Left renal pelvis (tissue), 4 donors: ENCODE measurements at places on chromosomes 6 and 20.

DNA sequence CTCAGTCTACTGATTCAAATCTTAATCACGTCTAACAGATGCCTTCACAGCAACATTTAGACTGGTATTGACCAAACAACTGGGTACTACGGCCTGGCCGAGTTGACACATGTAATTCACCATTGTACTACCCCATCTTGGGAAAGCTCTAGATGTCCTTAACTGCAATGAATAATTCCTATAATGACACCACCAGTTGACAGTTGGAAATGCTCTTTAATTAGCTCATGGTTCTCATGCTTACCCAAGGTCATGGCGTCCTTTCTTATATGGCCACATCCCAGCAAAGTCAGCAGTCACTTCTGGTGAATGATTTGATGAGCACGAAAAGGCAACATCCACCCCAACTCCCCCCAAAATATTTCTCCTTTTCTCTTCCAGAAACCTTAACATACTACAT lies 150.9 kb downstream of the MYLK4 start:
- no peak for DNase-seq

GRCh38 chr20:23654000-23654399 lies 16.2 kb upstream of the CST3 start:
- DNase-seq = no peak

- DNase-seq = no peak
Measured at GRCh38 chr6:340991-341827, 48.9 kb downstream of the DUSP22 start.

GRCh38 chr6:50030777-50031562 lies 9.2 kb upstream of the DEFB110 start:
- no peak for DNase-seq

- DNase-seq = no peak
Measured at GRCh38 chr6:7805850-7806214, 79.9 kb downstream of the BMP6 start.
